Right hindlimb (tissue), 1 donor: ENCODE measurements at places on chromosomes 5 and 9.

GRCh38 chr9:87567983-87568382 is 70.3 kb downstream of the DAPK1 start:
- no peak for DNase-seq

DNA sequence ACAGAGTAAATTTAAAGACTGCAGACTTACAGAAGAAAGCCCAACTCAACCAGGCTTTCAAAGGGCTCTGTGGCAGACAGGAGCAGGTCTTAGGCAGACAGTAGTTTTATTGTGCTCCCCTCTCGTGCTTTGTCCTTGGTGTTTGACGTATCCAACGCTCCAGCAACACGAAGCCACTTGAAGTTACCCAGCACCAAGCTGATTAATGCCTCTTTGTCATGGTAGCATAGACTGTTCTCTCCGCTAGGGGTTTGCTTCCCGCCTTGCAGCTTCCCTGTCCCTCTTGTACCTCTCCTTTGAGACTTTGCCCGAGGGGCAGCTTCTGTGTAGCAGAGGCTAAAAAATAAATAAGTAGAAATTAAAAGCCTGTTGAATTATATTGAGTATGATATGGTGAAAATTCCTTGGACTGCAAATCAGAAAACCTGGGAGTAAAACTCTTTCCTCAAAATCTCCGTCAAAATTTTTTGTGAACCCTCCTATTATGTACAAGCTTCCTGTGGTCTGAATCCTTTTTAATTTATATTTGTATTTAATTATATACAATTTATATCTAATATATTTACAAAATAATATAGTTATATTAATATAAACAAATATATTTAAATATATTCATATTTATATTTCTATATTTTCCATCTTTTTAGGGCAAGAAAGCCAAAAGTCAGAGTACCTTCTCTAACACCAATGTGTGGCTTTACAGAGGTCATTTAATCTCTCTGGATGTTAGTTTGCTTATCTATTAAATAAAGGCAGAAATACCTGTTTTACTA is 405.4 kb downstream of the DMAC1 start:
- DNase-seq: no peak

DNA sequence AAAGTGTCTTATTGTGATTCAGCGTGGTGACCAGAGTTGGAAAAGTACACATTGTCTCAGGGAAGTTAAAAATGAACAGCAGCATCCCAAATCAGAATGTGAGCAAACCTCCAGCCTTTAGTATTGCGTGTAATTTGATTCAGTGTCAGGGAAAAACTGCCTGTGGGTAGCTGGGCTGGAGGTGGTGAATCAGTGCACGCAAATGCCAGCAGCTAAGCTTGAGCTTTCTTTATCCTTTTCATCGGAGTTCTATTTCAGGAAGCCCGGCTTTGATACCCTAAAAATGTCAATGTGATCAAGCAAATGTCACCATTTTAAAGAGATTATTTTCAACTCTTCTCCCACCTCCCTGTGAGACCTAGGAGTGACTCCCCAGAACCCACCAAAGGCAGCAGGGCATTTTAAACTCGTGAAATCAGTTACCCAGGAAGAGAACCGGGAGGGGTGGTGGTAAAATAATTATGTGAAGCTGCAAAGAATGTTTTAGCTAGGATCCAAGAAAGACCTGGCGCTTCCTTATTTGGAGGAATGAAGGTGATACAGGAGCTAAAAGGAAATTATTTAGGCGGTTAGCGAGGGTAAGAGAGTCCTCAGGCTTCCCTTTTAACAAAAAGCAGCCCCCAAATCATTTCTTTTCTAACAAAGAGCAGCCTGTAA is 25.7 kb upstream of the C5orf47 start:
- no peak for DNase-seq

GRCh38 chr5:171968531-171968930 is 37.9 kb downstream of the FBXW11 start:
- DNase-seq: no peak

DNA sequence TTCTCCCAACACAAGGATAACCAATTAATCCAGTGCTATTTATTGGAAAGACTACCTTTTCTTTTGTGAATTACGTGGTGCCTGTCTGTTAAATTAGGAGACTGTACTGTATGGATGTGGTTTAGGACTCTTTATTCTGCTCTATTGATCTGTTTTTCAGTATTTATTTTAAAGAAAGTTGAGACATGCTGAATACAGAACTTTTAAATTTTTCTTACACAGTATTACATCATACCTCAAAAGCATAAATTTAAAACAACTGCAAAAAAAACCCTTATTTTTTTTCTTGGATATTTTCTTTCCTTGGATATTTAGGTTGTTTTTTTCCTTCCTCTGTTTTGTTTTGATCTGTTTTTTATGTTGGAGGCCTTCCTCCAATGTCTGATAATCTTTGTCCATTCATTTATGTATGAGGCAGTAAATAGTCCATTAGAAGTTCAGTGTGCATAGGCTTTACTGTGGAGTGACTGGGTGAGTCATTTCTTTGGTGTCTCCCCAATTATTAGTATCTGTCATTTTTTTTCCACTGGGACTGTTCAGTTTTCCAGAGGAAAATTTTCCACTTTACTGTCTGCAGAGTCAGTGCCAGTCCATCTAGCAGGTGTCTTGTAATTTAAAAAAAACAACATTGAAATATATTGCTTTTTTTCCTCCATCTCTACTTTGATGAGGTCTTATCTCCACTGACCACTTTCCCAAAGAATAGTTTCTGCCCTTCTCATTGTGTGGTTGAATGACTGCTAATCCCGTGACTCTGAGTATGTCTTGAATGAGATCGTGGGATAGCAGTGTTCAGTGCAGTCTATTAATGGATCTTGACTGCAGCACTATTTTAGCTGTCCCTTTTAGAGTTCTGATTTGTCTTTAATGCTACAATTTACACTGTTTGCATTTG is 15.2 kb downstream of the CYSTM1 start:
- DNase-seq: no peak

DNA sequence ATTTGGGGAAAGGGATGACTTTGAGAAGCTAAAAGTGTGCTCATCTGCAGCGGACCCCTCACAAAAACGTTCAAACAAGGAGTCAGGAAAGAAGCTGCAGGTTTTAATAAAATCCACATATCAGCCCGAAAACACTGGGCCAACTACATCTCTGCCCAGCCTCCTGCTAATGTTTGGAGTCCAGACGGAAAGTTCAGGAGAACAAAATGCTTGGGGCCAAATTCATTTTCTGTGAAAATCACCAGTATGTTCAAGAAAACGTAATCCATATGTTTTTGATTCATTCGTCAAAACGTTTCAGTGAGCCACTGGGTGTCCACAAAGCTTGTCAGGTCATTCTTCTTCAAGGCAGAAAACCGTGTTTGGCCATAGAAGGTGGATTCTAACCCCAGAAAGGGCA is 87.5 kb upstream of the GAS1 start:
- DNase-seq: peak; percentile 63

DNA sequence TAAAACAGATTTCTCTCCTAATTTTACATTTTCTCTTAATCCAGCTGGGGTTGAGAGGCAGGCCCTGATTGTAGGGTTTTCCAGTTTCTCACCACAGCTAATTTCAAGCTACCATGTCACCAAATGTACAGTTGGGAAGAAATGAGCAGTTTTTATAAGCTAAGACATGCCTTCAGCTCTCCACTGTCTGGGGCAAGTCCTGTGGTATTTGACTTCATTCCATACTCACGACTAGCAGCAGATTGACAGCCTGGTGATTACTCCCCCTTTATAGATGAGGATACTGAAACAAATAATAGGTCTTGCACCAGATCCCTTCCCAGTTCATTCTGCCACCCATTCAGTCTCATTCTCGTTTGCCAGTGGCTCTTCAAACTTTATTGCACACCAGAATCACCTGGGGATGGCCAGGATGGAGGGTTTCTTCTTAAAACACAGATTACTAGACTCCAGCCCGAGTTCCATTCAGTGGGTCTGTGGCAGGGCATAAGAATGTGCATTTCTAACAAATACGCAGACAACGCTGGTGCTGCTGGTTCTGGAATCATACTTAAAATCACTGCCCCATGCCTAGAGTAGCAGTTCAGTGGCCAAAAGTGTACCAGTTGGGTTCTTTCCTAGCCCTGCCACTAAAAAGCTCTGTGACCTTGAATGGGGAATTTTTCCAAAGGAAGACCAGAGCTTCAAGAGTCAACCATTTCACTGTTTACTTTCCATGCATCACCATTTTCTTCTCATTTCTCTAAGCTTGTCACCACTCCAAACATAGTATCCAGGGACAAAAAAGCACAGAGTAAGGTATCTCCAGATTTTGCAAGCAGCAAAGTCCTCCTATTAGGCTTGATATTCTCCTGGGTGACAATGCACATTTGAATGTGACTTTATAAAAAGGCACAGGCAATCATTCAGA is 64.3 kb downstream of the CSNK1A1 start:
- no peak for DNase-seq

DNA sequence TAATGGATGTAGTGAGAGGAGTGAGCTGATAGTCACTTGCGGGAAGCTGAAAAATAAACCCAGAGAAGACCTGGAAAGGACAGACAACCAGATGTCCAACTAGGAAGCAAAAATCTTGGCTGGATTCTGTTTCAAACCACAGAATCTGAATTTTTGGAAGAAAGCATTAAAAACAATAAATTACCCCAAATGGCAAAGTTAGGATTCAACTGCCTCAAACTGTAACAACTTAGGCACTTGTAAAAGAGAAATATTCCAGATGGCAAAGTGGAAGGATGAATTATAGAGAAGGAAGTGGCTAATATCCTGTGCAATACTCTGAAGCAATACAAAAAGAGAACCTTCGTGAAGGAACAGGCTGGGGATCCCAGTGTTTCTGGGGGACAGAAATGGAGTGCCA is 46.8 kb upstream of the SLIT3 start:
- DNase-seq: no peak

GRCh38 chr5:31573494-31574142 is 41.5 kb downstream of the C5orf22 start:
- no peak for DNase-seq

GRCh38 chr5:32522429-32523143 is 62.8 kb upstream of the SUB1 start:
- no peak for DNase-seq

- DNase-seq: no peak
These were observed 84.6 kb downstream of the HRH2 start for GRCh38 chr5:175742290-175742994.

- no peak for DNase-seq
These were observed 26.5 kb upstream of the C5orf47 start for GRCh38 chr5:173962436-173962972.

DNA sequence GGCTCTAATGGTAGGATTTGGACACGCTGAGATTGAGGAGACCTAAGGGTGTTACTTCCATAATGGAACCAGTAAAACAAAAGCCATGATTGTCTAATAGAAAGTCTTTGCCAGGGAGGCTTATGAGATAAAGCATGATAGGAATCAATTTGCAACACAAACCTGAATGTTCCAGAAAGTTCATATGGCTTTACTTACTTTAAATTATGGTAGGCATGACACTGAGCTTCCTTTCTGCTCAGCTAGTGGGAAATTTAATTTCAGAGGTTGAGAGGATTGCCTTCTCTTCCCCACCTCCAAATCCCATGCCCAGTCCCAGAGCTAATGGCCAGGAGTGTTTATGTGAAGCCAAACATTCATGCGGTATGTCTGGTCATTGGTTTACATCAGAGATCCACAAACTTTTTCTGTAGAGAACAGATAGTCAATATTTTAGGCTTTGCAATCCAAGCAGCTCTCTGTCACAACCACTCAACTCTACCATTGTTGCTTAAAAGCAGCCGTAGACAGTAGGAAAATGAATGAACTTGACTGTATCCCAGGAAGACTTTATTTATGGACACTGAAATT is 114.5 kb downstream of the UGCG start:
- DNase-seq: no peak

- no peak for DNase-seq
These were observed 11.1 kb upstream of the SLC6A19 start for GRCh38 chr5:1190278-1190677.

DNA sequence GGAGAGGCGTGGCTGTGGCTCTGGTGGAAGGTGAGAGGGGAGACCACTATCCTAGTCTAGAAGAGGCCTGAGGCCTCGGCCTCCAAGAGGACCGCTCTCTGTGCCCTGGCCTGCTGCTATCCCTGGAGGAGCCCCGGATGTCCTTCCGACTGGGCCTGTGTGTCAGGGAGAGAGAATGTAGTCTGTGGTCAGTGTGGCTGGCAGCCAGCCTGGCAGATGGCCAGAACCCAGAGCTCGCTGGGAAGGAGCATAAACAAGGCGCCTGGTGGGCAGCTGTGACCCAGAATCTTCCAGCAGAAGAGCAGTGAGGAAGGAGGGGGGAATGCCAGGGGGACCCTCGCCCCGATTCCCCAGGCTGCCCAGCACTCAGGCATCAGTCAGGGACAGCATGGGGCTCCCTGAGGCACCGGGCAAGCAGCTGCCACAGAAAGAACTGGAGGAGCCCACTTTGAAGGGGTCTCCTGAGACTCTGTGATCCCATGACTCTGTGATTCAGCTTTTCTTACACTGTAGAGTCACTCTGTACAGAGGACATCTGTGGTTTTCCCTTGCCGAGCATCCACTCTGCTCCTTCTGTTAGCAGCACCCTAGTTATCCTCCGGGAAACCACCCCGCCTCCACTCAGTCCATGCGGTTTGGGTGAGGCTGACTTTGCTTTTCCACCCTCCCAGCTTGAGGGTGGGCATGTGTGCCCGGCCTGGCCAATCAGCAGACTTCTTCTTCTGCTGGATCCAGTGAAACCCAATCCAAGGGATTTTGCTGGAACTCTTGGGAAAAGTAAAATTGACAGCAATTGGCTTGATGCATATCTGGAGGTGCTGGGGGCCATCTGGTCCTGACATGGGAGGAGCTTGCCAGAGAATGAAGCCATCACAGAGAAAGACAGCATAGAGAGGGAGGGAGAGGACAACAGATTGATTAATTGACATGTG is 46.2 kb upstream of the PWWP2A start:
- DNase-seq: peak; percentile 86
